ENCODE measurements at places on chromosomes 1 and 21.

DNA sequence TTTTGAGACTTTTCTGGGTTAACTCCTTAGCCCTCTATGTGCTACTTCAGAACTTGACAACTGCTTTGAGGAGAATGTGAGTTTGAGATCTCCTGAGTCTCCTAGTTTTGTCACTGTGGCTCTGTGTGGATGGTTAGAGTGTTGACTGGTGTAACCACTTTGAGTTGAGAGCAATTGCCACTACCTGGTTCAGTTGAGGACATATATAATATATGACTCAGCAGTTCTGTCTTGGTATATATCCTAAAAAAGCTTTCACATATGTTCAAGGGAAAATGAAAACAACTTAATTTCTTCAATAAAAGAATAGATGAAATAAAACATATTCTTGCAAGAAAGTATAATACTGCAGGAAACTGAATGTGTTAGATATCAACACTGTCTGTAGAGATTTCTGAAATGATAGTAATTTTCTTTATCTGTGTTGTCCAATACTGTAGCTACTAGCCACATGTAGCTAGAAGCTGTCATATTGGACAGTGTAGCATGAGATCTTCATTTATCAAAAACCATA lies 96.7 kb upstream of the QSOX1 start:
- DNase-seq, result no peak

DNA sequence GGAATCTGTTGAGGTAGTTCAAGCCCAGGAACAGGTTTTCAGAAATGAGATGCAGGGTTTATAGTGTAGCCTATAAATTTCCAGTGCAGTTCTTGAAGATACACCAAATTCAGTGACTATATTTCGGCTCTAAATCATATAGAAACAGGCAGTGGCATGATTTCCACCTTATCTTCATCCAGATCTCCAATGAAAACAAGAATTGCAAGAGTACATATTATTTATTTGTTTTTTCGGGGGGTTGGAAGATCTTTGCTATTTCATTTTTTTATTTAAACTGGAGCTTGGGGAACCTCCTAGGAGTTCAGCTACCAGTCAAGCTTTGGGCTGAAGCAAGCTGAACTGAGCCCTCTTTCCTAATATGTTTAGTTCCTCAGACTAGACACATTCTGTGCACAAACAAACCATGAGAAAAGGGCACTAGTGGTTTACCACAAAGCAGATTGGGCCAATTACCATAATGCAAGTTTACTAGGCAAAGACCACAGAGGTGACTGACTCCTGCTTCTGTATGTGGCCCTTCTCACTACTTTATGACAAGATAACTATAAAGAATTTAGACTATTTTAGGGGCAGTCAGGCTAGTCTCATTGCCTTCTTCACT lies 68.5 kb downstream of the RGS2 start:
- DNase-seq, result no peak

- DNase-seq, result no peak
Observed at GRCh38 chr21:40187946-40188654, 320.9 kb downstream of the PCP4 start.

DNA sequence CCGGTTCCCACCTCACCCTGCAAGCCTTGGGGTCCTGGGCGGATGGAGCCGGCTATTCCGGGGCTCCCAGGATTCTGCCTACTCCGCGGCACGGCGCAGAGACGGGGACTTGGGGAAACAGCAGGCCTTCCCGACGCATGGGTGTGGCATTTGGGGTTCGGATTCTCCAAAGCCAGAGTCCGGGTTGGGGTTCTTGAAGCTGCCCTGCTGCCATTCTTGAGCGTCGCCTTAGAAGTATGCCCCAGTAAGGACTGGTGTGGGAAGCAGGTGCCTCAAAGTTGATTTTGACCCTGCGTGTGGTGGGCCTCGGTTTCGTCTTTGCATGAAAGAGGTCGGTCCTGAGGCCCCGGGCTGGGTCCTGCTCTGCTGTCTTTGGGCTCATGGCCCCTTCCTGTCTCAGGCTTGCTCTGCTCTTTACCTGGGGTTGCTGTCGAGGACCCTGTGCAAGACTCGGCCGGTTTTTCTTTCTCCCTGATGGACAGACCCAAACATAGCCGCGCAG lies 696 bp downstream of the GUK1 start:
- DNase-seq, result no peak

DNA sequence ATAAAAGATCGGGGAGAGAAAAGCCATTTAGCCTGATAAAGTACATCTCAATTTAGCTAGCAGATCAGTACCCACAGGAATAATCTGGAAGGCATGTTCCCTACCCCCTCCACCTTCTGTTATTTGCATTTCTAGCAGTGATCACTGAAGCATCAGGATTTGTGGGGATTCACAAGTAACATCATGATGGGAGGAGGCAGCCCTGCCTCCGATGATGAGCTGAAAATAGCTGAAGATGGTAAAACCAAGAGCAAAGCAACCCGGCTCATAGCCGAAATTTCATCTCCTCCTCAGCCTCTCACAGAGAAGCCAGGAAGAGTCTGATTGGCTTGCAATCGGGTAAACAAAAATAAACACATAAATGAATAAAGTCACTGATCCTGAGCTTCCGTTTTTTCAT lies 2.4 kb downstream of the CCSAP start:
- DNase-seq, result no peak

GRCh38 chr1:4344065-4344732 lies 310.2 kb upstream of the AJAP1 start:
- DNase-seq, result no peak

- DNase-seq, result no peak
Observed at GRCh38 chr21:33968995-33969348, 53.4 kb upstream of the ATP5PO start.

DNA sequence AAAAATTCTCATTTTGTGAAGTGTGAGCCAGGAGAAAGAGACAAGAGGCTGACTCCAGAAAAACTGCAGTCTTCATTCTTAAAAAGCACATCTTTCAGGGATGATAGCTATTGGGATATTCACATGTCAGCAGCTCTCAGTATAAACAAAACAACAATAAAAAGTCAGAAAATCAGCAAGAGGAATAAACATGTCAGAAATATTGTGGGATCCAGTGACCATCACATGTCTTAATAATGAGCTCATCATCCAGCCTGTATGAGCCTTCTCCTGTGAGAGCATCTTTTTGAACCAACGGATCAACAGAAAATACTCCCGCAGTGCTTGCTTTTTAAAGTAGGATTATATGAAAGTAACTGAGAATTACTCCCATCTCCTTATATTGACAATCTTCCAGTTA lies 241.6 kb downstream of the SMYD3 start:
- no peak for DNase-seq

- no peak for DNase-seq
Observed at GRCh38 chr1:197390856-197391255, 122.8 kb downstream of the CRB1 start.

- DNase-seq, result no peak
Observed at GRCh38 chr1:183180218-183180617, 5.8 kb upstream of the LAMC2 start.
